Activated gamma-delta T cell treated with Interleukin-2 at 50 U/mL for 16 hours (primary cell): ENCODE measurements at places on chromosomes 13 and 19.

- no peak for DNase-seq
These were observed 198.3 kb downstream of the USP12 start for GRCh38 chr13:26973295-26973694.

- DNase-seq, result no peak
These were observed 12.0 kb downstream of the RDH13 start for GRCh38 chr19:55050749-55051532.

GRCh38 chr13:47632311-47632710, 368.8 kb downstream of the SUCLA2 start:
- no peak for DNase-seq

DNA sequence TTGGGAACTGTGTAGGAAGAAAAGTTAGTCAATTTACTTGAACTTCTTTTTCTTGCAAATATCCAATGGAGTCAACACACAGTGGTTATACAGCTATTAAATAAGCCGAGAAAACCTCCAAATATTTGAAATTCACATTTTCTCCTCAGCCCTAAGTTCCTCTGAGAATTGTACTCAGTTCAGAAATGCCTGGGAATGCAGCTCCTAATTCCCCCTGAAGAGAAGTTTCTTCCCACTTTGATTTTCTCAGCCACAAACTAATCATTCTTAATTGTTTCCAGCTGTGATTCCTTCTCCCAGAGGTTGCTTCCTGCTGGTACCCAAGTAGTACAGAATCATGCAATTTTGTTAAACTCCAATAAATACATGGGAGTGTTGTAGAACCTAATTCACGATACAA, 246.1 kb upstream of the MIR17HG start:
- no peak for DNase-seq

- no peak for DNase-seq
These were observed 1270.8 kb downstream of the PCDH9 start for GRCh38 chr13:65959305-65959704.
